Activated CD4-positive, alpha-beta T cell treated with anti-CD3 and anti-CD28 coated beads for 4 hours (primary cell): ENCODE measurements at places on chromosomes 12 and 14.
A peak's percentile ranks its signal among the peaks of the same experiment; 100 is the strongest.

- DNase-seq = no peak
Observed at GRCh38 chr12:41819948-41820347, 324.7 kb downstream of the GXYLT1 start.

- DNase-seq = no peak
Observed at GRCh38 chr14:52299692-52300278, 14.3 kb upstream of the PTGER2 start.

DNA sequence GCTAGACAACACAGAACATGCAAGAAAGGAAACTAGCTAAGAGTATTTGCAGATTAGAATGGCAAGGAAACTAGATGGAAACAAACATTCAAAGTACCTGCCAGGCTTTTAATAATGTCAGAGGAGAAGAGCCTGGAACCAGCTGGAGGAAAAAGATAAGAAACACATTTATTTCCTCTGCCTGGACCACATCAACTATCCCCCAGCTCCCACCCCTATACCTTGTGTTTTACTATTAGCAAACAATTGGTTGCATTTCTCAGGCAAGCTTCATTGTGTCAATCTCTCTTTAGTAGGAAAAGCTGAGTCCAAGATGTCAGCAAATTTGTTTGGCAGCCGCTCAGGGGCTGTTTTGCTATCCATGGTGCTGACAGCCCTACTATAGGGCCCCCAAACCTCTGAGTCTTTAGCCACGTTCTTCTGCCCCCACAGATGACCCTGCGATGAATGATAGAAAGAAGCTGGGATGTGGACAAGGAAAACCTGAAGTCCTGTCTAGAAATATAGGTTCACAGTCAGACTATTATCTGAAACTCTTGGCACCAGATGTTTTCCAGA, 11.6 kb upstream of the SYNDIG1L start:
- DNase-seq = no peak

- DNase-seq = no peak
Observed at GRCh38 chr14:56207626-56208292, 89.5 kb downstream of the PELI2 start.

GRCh38 chr12:24361877-24362580, 412.6 kb upstream of the SOX5 start:
- no peak for DNase-seq

DNA sequence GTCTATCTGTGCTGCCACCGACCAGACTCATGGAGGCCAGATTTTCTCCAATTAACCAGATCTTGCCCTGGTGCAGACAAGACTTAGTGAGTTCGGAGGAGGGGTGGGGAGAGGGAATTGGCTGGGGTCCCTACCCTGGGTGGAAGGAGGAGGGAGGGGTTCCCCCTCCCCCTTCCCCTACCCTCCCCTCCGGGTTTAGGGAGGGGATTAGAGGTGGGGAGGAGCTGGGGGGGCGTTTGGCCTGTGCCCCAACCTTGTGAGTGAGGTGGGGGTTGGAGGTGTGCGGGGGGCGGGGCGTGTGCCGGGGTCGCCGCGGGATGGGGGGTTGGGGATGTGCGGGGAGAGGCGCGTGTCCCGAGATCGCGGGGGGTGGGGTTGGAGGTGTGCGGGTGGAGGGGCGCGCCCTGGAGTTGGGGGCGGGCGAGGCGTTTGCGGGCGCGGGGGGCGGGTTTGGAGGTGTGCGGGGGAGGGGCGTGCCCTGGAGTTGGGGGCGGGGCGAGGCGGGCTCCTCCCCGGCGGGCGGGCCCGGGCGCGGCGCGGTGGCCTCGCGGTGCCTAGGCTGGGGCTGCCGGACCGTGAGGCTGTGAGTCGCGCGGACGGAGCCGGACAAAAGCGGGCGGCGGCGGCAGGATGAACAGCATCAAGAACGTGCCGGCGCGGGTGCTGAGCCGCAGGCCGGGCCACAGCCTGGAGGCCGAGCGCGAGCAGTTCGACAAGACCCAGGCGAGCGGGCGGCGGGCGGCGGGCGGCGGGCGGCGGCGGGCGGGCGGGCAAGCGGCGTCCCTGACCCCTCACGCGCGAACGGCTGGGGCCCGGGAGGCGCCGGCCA, at the start of gene HIP1R:
HIP1R (plus strand) TSS at position 537 of the 829 bp plus-strand sequence; CDS start at position 631, 94 bp downstream.
- DNase-seq = peak; percentile 62

- DNase-seq = no peak
Observed at GRCh38 chr12:65450625-65451024, 172.1 kb downstream of the MSRB3 start.

DNA sequence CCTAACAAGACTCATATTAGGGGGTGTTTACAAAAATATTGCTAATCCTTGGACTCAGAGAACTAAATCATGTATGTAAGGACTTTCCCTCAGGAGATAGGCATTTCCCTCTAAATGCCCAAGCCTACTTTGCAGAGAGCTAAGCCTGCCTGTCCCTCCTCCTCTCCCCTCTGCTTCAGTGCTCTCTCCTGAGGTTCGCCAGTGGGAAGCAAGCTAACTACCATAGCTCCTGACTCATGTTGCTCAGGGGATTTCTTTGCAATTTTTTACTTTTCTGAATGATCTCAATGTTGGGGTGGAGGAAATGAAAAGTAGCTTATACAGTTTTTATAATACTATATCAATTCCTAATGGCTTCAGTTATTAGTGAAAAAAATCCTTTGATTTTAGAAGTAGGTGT, 29.6 kb downstream of the IFT43 start:
- no peak for DNase-seq

- DNase-seq = no peak
Observed at GRCh38 chr12:51000245-51000644, 25.9 kb downstream of the SLC11A2 start.

DNA sequence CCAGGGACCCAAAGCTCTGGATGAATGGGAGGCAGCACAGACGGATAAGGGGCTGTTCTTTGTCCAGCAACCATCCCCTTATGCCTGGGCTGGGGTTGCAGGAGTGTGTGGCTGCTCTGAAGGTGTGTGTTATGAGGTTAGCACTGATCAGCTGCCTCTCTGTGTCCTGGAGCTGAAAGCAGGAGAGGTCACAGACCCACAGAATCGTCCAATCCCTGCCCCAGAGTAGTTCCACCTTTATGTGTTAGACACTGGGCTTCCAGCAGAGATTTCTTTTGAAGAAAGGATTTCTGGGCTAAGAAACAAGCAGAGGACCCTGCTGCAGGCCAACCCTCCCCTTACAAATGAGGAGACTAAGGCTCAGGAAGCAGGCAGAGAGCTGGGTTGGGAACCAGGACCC, 62.4 kb downstream of the ARL6IP4 start:
- no peak for DNase-seq

DNA sequence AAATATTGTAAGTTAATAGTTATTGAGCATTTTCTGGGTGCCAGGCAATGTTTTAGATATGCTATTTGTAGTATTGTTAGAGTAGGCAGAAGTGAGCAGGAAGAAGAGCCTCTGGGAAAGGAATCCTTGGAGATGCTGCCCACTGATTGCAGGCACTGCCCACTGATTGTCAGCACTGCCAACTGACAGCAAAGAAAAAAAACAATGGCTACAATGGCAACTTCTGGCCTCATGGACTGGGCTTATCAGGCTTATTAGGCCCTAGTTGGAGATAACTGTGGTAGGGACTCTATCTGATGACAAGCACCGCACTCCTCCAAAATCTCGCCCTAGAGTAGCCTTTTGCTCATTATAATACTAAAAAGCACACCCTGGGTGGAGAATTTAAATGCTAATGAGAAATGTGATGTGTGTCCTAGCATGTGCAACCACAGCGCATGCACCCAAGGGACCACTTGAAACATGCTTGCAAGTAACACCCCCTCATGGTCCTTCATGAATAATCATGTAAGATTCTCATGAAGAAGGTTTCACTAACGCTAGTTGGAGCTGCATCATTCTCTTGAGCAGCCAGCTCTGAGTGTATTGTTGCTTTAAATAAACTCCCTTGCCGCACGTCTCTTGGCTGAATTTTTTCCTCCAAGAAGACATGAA, 103.5 kb upstream of the PPP4R3A start:
- DNase-seq = no peak

DNA sequence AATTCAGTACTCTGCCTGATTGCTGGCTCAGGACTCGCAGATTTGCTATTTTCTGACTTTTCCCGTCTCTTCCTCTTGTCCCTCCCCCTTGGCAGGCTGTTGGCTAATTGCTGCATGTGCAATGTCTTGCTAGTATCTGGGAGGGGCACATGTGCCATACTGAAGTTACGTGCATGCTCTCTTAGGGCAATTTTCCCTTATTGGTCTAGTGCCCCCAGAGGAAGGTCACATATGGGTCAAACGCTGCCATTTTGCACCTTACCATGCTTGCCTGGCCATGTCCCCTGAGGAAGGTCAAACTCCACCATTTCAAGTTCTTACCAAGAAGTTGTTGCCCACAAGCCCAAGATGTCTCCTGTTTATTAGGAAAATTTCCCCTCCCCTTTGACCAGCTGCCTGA, 13.9 kb upstream of the ERC1 start:
- no peak for DNase-seq

GRCh38 chr14:34605461-34605860, 24.5 kb downstream of the SNX6 start:
- no peak for DNase-seq

DNA sequence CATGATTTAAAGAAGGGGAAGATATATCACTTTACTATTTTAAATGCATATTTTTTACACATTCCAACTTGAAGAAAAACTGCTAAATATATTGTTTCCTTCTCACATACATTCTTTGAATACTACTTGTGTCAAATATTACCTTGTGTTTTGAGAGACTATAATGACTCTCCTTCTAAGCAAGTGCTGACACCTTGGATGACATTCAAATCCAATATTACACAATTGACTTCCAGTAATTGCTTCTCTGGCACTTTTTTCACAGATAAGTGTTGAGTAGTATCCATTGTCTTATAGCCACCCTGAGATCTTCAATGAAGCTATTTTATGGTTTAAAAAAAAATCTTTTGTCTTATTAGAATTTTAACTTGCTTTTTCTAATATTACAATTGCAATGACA, 61.2 kb upstream of the ST8SIA1 start:
- DNase-seq = no peak

GRCh38 chr12:23169012-23169695, 544.2 kb downstream of the ETNK1 start:
- DNase-seq = no peak
